ENCODE measurements at places on chromosomes 1 and 21.

GRCh38 chr21:46109313-46110221 is 11.7 kb downstream of the COL6A2 start:
- no peak for DNase-seq

DNA sequence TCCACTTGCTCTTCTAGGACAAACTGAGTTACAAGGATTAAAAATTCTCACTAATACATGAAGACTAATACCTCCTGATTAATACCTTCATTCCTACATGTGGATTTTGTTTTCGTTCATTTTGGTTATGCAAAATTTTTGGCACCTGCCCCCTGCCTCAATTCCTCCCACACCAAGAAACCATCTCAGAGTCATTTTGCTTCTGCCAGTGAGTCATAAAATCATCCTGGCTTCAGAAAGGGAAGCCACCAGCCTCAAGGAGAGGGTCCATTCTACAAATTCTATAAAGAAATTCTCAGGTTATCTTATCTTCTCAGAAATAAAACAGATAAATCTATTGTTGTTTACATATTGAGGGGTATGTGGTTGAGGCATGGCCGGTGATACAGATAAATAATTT is 103.2 kb upstream of the COA6 start:
- no peak for DNase-seq

GRCh38 chr21:45322231-45322959 is 34.7 kb upstream of the POFUT2 start:
- DNase-seq, result no peak

DNA sequence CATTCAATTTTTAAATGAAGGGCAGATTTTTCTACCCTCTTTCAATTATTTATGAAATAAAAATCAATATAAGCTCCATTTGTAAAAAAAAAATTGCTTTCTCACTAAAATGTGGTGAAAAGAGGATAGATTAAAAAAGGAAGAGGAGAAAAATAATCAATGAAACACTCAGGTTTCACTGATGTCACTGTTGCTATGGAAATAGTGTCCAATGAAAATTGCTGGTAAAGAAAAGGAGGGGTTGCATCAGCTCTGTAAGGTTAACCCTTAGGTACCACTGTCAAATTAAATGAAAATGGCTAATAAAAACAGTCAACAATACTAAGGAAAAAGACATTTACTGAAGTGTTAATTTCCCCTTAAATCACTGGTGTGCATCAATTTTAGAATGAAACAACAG is 91.6 kb upstream of the TTC39A start:
- peak; percentile 59 for DNase-seq

DNA sequence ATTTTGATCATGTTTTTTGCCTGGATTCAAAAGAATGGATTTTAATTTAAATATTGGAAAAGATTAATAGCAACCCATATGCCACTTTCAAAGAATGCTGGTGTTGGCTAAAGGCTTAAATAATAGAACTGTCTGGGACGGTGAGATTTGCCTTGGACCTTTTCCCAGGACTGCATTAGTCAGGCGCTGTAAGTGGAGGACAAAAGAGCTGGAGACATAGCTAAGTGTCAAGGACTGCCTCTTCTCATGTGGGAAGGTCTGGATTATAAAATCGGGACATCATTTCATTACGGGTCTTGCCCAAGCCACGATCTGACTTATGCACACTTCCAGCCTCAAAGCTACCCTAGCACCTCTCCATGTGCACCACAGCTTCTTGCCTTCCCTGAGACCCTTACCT is 458.5 kb upstream of the DEPDC1 start:
- no peak for DNase-seq

DNA sequence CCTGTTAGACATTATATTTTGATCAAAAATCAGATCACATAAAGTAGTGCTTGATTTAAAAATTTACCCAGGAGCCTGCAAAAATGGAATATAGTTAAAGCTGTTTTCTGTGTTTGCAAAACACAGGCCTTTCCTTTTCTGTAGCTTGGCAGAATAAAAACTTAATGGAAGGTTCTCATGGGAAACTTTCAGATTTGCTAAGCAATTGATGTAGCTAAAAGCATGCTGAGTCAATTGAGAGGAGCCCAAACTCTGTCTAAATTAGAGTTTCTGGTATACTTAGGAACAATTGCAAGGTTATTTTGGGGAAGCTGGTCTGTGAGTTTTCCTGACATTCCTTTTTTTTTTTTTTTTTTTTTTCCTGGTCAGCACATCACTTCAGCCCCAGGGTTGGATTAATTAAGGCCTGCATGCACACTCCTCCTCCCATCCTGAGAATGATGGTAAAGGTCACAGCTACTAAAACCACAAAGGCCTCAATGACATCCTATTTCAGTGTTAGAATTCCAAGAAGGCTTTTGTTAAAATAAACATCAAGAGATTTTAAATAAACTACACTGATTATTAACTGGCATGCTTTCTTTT is 608.7 kb downstream of the PLPP3 start:
- no peak for DNase-seq

DNA sequence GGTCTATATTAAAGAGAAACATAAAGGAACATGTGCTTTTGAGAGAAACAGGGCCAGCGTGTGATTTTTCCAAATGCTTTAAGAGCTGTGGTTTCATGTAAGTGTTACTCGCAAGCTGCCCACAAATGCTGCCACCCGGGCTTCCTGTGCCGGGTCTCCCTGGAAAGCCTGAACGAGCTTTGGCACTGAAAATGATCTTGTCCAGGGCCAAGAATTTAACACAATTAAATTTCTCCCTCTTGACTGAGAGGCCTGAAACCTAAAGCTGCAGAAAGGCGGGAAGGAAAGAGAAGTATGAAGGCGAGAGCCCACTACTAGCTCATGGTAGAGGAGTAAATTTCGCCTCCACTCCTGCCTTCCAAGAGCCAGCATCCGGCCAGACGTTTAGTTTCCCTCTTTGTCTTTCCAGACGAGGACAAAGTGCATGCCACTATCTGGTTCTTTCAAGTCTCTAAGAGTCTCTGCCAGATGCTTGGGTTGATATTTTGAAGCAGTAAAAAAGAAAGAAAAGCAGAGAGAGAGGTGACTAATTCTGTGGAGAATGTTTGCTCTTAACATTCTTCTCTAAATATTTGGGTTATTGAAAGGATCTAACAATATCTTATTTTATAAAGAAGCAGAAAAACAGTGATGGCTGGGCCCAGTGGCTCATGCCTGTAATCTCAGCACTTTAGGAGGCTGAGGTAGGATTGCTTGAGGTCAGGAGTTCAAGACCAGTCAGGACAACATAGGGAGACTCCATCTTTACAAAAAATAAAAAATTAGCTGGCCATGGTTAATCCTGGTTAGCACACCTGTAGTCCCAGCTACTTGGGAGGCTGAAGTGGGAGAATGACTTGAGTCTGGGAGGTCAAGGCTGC is 100.0 kb upstream of the HNRNPU start:
- DNase-seq, result peak; percentile 64

All from AG08396 (cell line).